ENCODE measurements at places on chromosomes 6 and 20.

- DNase-seq, result peak; percentile 32
Observed at GRCh38 chr20:52972965-52973819, 1.0 kb downstream of the TSHZ2 start.

- no peak for DNase-seq
Observed at GRCh38 chr20:53539516-53539915, 54.1 kb downstream of the ZNF217 start.

- DNase-seq, result no peak
Observed at GRCh38 chr6:38495922-38496635, 143.7 kb downstream of the BTBD9 start.

GRCh38 chr6:165543781-165544180 is 119.3 kb downstream of the PDE10A start:
- DNase-seq, result no peak

DNA sequence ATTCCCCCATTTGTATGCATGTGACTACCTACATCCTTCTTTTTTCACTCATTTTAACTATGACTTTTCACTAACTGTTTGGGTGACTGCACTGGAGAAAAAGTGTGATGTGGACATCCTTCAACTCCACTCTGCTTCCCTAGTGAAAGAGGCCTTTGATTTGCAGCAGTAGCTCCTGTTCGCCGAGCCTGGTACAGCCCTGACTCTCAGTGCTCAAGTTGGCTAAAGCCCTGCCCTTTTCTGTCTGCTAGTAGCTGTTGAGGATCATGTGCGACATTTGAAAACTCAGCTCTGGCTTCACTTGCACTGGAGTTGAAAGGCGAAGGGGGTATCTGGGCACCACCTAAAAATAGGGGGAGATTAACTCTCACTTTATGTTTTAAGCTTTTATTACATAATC is 42.1 kb downstream of the DAAM2 start:
- no peak for DNase-seq

- DNase-seq, result no peak
Observed at GRCh38 chr20:46705378-46705729, 4.1 kb upstream of the SLC2A10 start.

- DNase-seq, result no peak
Observed at GRCh38 chr20:24543741-24544140, 74.3 kb downstream of the SYNDIG1 start.

DNA sequence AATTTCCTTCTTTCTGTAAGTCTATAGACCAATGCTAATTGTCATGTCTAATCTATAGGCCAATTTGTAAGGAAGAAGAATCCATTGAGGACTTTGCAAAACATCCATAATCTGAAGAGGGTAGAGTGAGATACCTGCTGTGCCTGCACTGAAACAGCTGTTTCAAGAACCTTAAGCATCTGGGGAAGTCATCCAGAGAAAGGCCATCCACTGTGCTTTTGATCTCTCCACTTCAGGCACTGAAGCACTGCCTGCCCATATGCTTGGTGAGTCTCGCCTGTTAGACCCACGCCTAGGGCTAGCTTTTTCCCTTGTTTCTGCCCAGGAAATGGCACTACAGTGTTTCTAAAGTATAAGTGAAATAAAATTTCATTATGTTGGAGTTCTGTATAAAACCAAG is 921.8 kb upstream of the EPHA7 start:
- no peak for DNase-seq

GRCh38 chr20:32988008-32988407 is 16.2 kb downstream of the SUN5 start:
- DNase-seq, result peak; percentile 2

DNA sequence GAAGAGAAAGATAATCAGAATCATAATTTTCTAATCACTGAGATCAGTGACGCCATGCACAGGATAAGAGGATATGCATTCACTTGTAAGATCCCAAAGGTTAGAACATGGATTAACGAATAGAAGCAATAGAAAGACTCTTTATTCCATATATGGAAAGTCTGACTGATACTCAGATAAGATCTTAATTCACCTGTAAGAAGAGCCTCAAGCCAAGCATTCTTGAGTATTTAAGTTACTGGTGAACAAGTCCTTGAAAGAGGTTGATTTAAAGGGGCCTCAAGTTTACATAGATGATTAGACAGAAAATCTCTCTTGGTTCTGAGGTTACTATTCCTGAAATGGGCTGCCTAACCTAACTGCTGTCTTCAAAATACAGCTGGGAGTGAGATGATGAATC is 53.8 kb upstream of the MTRF1L start:
- no peak for DNase-seq

GRCh38 chr6:13479971-13480434 is 7.4 kb downstream of the GFOD1 start:
- DNase-seq, result no peak

DNA sequence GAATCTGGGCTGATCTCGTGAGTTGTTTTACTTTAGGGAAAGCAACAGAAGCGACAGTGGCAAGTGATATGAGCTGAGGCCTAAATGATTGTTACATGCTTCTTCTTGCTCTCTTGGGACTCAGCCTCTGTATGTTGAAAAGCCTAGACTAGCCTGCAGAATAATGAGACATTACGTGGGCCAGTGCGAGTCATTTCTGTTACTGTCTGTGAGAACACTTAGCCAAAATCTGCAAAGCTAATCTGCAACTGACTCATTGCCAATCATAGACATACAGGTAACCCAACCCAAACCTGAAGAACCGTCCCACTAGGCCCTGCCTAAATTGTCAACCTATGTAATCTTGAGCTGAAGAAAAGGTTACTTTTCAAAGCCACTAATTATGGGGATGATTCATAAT is 77.4 kb upstream of the F13A1 start:
- DNase-seq, result no peak

DNA sequence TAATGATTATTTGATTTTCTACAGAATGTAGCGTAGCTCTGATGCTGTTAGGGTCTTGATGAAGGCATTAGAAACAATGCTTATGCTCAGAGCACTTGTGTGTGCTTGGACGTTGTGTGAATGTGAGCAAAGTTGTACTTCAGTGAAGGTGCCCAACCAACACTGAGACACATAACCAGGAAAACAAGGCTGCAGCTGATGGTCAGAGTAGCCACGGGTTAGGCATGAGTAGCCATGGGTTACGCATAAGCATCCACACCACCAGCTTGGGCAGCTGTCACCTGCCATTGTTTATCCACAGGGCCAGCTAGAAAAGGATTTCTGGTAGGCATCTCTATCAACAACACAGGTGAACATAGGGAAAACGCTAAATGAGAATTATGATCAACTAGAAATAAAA is 326.6 kb downstream of the NRN1 start:
- no peak for DNase-seq

- DNase-seq, result peak; percentile 46
Observed at GRCh38 chr6:129490521-129491255, 219.3 kb downstream of the ARHGAP18 start.

DNA sequence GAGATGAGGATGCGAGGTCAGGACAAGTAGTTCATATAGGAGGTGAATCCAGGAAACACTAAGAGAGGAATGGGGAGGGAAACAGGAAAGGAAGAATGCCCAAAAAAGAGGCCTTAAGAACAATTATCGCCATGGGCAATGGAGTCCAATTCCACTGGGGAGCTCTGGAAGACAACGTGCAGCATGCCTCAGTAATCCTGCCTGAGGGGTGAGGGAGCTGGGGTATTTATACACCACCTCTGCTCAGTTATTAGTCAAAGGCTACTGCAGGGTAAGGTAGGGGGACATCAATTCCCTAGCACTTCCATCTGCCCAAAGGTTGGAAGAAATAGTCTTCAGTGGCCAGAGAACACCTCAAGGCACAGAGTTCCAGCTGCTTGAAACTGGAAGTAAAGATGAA is 96.4 kb downstream of the ZNF217 start:
- DNase-seq, result no peak

GRCh38 chr20:24289737-24290481 is 179.5 kb upstream of the SYNDIG1 start:
- no peak for DNase-seq

GRCh38 chr6:111628142-111628850 is 22.6 kb upstream of the TRAF3IP2 start:
- DNase-seq, result no peak

GRCh38 chr20:31485450-31486339 is 10.6 kb downstream of the REM1 start:
- no peak for DNase-seq

GRCh38 chr20:49484180-49485140 is 2.0 kb upstream of the KCNB1 start:
- peak; percentile 18 for DNase-seq

GRCh38 chr20:18254615-18255014 is 33.7 kb upstream of the ZNF133 start:
- DNase-seq, result no peak

- DNase-seq, result peak; percentile 75
Observed at GRCh38 chr6:3990692-3991491, 88.0 kb downstream of the FAM217A start.

DNA sequence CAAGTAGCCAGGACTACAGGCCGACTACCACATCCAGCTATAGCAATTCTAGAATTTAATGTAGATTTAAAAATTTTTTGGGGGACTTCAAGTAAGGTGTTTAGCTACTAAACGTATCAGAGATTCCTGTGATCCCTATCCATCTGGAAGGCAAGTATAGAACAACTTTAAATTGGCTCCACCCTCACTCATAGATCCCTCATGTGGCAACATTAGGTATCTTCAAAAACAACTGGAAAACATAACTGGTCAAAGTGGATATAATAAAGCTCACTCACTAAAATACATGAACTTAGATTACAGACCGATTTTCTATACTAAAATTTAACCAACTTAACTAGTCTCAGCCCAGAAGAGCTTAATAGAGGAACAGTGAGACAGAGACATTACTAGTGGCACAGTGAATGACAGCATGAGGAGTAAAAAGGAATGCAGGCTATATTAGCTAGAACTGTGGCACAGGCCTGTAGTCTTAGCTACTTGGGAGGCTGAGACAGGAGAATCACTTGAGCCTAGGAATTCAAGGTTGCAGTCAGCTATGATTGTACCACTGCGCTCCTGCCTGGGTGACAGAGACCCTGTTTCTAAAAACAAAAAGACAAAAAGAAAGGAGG is 14.7 kb downstream of the NUP153 start:
- no peak for DNase-seq

- DNase-seq, result no peak
Observed at GRCh38 chr6:160791981-160792418, 90.0 kb downstream of the PLG start.

GRCh38 chr6:134474955-134475354 is 157.0 kb upstream of the SGK1 start:
- DNase-seq, result no peak

DNA sequence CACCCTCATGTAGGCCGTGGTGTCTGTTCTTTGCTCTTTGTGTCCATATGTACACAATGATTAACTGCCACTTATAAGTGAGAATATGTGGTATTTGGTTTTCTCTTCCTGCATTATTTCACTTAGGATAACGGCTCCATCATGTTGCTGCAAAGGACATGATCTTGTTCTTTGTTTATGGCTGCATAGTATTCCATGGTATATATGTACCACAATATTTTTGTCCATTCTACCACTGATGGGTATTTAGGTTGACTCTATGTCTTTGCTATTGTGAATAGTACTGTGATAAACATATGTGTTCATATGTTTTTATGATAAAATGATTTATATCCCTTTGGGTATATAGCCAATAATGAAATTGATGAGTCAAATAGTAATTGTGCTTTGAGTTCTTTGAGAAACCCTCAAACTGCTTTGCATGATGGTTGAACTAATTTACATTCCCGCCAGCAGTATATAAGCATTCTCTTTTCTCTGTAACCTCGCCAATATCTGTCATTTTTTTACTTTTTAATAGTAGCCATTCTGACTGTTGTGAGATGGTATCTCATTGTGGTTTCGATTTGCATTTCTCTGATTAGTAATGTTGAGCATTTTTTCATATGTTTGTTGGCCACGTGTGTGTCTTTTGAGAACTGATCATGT is 174.4 kb upstream of the NT5E start:
- no peak for DNase-seq

GRCh38 chr6:116300566-116300965 is 20.8 kb upstream of the TSPYL1 start:
- DNase-seq, result no peak

GRCh38 chr6:38350942-38351341 is 288.8 kb downstream of the BTBD9 start:
- DNase-seq, result no peak

DNA sequence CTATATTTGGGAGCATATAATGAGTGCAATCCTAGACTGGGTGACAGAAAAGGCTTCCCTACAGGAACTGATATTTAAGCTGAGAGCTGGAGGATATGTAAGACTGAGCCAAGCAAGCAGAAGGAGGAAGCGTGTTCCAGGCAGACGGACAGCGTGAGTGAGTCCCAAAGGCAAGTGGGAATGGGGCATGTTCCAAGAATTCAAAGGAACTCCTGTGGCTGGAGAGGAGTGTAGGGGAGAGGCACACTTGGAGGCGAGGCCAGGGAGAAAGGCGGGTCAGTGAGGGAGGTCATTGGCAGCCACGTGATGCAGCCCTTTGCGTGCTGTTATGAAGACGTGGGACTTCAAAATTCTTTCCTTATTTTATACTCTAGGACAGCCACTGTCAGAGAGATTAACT is 27.9 kb upstream of the SGK1 start:
- DNase-seq, result no peak

DNA sequence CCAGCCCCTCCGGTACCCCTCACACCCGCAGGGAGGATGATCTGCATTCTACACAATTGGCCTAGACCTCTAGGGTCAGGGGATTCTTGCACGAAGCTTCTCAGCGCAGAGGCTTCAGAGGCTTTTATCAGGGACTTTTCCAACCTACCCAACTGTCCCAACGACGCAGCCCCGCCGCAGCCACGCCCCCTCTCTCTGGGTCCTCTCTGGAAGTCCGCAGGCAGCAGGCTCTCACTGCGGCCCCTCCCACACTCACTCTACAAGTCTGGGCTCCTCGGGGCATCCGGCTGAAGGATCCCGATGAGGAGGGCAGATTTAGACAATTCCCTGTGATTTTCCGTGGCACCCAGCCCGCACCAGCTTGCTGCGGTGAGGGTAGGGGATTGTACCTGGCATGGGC is 227.7 kb upstream of the RNF24 start:
- no peak for DNase-seq

DNA sequence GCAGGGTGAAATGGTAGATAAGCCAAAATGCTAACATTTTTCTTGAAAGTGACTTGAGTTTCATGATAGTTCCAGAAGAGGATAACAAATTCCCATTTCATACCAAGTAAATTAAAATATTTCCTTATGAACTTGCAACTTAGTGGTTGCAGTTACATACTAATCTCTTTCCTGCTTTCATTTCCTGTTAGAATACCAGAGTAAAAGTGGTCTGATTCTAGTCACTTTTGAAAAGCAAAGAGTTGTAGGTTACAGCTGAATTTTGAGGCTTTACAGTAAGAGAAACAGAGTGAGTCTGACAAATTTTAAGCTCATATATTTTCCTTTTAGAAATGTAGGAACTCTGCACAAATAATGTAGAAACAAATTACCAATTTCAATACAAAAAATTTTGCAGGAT is 117.4 kb downstream of the ZFAND3 start:
- DNase-seq, result no peak

- DNase-seq, result no peak
Observed at GRCh38 chr6:111358454-111358853, 124.6 kb downstream of the REV3L start.

- DNase-seq, result no peak
Observed at GRCh38 chr6:97136626-97137358, 146.2 kb downstream of the MMS22L start.

All from CD8-positive, alpha-beta T cell (primary cell).